ENCODE measurements at places on chromosomes 3 and 15.

- no peak for DNase-seq
Measured at GRCh38 chr3:108505811-108506210, 4.6 kb downstream of the MYH15 start.

DNA sequence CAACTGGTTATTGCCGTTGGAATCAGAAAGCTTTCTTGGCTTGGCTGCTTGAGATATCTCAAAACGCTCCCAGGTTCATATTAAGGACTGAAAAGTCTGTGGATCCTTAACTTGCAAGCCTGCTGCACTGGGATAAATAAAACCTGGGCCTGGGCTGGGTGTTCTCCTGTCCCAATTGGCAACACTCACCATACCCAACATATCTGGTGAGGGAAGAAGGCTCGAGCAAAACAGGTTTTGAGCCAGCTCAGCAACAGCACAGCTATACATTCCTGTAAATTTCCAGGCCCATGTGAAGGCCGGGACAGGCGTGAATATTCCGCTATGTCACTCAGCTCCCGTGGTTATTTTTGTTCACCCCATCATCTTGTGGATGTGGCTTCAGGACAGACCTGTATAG lies 169.0 kb upstream of the BCL6 start:
- DNase-seq = no peak

DNA sequence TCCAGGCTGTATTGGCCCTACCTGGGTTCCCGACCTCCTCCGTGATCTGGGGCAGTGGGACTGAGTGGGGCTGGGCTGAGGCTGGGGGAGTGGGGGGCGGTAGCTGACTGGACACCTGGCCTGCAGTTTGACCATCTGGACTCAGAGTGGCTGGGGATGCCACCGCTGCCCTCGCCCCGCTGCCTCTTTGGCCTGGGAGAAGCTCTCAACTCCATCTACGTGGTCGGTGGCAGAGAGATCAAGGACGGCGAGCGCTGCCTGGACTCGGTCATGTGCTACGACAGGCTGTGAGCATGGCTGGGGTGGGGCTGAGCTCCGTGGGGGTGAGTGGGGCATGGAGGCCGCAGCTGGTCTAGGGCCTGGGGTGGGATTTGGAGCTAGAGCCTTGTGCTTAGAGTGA lies 2.7 kb downstream of the KLHL40 start:
- DNase-seq = no peak

DNA sequence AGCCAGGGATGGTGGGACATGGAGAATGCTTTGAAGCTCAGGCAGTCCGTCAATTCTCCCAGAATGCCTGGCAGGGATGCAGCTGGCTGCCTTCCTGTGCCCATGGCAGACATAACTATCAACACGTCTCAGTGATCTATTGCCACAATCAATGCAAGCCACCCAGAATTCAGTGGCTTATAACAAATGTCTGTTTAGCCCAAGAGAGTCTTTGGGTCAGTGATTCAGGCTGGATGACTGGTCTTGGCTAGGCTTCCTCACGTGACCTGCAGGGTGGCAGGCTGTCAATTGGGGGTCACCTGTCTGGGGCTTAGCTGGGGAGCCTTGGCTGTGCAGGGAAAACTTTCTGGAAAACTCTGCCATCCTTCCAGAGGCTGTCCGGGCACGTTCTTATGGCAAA lies 213.1 kb upstream of the LRRFIP2 start:
- DNase-seq = no peak

DNA sequence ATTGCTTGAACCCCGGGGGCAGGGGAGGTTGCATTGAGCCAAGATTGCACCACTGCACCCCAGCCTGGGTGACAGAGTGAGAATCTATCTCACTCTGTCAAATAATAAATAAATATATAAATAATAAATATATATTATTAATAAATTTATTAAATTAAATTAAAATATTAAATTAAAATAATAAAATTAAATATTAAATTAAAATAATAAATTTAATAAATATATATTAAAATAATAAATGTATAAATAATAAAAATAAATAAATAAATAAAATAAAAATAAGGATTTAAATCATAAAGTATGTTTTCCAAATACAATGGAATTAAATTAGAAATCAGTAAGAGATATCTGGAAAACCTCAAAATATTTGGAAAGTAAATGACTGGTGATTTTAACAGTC lies 43.3 kb downstream of the ATOSA start:
- DNase-seq = no peak
